Activated T-helper 2 cell treated with anti-CD3 and anti-CD28 coated beads, Interferon-gamma antibody, Interleukin-2, Interleukin-4, amounts not matched to agents 10 μg/mL and 5 μg/mL and 100 μg/mL, durations not matched to agents 14 hours and 24 hours and 36 hours (primary cell): ENCODE measurements at places on chromosomes 2 and 18. TPM values are rescaled to one million over a fixed set of nuclear protein-coding genes. Genes with fewer than 3 reads are reported as not detected.

DNA sequence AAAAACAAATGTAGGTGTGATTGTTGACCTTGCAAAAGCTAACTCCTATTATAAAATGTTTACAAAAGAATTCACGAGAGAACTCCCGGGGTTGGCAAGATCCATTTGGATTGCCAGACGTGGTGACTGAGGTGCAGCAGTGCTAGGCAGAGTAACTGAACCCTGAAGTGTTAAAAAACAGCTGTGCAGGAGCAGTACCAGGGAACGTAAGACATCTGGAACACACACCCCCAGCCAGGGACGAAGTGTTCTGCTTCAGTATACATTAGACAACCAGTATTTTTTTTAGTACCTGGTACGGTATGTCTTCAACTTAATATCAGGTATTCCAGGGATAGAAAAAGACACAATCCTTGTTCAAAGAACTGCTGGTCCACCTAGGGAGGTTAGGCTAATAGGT, 272.1 kb upstream of the EPAS1 start:
- no peak for DNase-seq
- no peak overlapping the region for H3K27ac ChIP-seq
- no peak overlapping the region for H3K4me3 ChIP-seq
- peaks cover 22% of the 10 kb centered on the region for H3K4me1 ChIP-seq
- H3K27me3 ChIP-seq, result no peaks in the 10 kb centered on the region

- no peak for DNase-seq
- no peak overlapping the region for H3K27ac ChIP-seq
- H3K4me3 ChIP-seq, result no peak overlapping the region
- H3K27me3 ChIP-seq, result no peaks in the 10 kb centered on the region
- H3K36me3 ChIP-seq, result no peaks in the 10 kb centered on the region
Observed at GRCh38 chr18:56021136-56021808, 433.3 kb upstream of the TCF4 start.

GRCh38 chr18:54323970-54324369, 33.7 kb downstream of the STARD6 start:
- no peak overlapping the region for H3K4me3 ChIP-seq
- peaks cover 9% of the 10 kb centered on the region for H3K27me3 ChIP-seq
- no peak for DNase-seq
- H3K4me1 ChIP-seq, result peaks cover 4% of the 10 kb centered on the region

GRCh38 chr18:79118797-79119196, 49.6 kb downstream of the ATP9B start:
- no peaks in the 10 kb centered on the region for H3K27me3 ChIP-seq
- no peak overlapping the region for H3K4me3 ChIP-seq
- DNase-seq, result no peak
- H3K4me1 ChIP-seq, result peaks cover 2% of the 10 kb centered on the region
- peaks cover 28% of the 10 kb centered on the region for H3K36me3 ChIP-seq
- no peak overlapping the region for H3K27ac ChIP-seq

DNA sequence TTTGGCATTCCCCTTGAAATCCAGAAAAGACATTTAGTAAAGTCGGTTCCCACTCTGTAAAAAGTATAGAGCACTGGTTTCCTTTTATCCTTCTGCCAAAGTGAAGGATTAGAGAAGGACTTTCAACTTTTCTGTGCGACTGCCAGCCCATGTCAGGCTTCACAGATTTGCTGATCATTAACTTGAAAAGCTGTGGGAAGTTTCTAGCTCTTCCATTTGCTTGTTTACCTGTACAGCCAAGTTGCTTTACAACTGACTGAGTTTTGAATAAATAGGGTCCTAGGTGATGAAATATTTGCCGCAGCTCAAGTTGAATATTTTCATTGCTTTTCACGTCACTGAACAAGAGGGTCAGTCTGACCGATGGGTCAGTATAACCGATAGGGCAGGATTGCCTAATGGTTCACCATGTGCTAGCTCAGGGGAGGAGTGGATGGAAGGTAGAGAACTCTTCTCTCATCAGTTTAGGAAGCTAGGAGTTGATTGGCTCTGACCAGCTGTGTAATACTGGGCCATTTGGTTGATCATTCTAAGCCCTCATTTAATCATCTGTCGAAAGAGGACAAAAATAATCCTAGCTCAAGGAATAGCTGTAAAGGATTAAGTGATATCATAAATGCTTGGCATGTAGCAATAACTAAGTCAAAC, 30.4 kb downstream of the UPP2 start:
- H3K27ac ChIP-seq, result no peak overlapping the region
- DNase-seq, result no peak
- H3K36me3 ChIP-seq, result no peaks in the 10 kb centered on the region
- no peaks in the 10 kb centered on the region for H3K4me1 ChIP-seq
- H3K27me3 ChIP-seq, result peaks cover 7% of the 10 kb centered on the region
- H3K4me3 ChIP-seq, result no peak overlapping the region

DNA sequence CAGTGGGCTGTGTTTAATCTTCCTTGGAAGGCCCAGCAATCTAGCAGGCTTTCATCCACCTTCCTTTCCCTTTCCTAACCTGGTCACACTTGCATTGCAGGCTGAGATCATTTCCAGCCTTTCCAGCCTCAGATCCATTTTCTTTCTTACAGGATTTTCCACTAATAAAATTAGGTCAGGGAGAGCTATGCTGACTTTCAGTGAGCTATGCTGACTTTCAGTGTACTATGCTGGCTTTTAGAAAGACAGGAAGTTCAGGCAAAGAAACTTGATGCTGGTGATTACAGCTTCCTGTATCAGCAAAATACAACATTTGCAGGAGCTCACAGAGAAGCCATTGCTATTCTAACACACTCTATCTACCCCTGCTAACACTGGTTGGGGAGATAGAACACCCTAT, 735.0 kb downstream of the CCDC85A start:
- no peak for DNase-seq
- H3K4me1 ChIP-seq, result no peaks in the 10 kb centered on the region
- no peak overlapping the region for H3K4me3 ChIP-seq
- H3K27me3 ChIP-seq, result no peaks in the 10 kb centered on the region
- no peaks in the 10 kb centered on the region for H3K36me3 ChIP-seq

GRCh38 chr2:16155766-16156165, 215.4 kb downstream of the MYCN start:
- no peaks in the 10 kb centered on the region for H3K4me1 ChIP-seq
- no peaks in the 10 kb centered on the region for H3K36me3 ChIP-seq
- no peak for DNase-seq
- no peak overlapping the region for H3K27ac ChIP-seq
- H3K27me3 ChIP-seq, result no peaks in the 10 kb centered on the region

VWA3B gene
- not detected in 2 replicates for total RNA-seq

HTR2B gene
- total RNA-seq, result not detected in 2 replicates

UGT1A5 gene
- total RNA-seq, result not detected in 2 replicates
